ENCODE measurements at places on chromosomes 6 and 20.

- DNase-seq: peak; percentile 56
Measured at GRCh38 chr6:26286168-26286877, 78.7 kb upstream of the BTN3A2 start.

- DNase-seq: peak; percentile 81
Measured at GRCh38 chr6:41591859-41592502, 45.8 kb downstream of the FOXP4 start.

GRCh38 chr6:125346926-125347563, 45.3 kb upstream of the HDDC2 start:
- DNase-seq: no peak

- no peak for DNase-seq
Measured at GRCh38 chr6:92043777-92044176, 1375.6 kb downstream of the EPHA7 start.

GRCh38 chr6:167937948-167938911, 59.2 kb upstream of the KIF25 start:
- peak; percentile 43 for DNase-seq

- no peak for DNase-seq
Measured at GRCh38 chr6:160810238-160810637, 108.2 kb downstream of the PLG start.

DNA sequence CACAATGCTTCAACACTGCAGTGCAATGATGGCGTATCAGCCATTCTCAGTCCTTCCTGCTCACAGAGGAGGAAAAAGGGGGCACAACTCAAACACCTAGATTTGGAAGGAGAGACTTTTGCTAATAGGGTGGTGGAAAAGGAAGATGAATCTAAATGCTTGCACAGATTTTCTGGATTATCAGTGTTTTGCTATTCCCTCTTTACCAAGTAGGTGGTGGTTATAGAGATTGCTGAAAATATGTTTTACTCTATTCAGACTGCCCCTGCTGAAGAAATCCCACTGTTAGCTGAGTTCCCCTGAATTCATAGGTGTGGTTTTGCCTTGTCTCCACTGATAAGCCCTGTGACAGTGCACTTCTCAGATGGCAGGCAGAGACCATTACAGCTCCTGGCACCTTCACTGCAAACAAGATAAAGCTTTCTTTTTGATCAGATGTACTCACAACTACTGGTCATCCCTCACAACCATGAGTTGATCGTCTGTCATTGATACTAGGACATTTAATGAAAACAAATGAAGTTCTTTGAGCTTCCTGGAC, 311.4 kb downstream of the KIF16B start:
- DNase-seq: no peak

GRCh38 chr20:39641423-39641822, 679.3 kb downstream of the DHX35 start:
- no peak for DNase-seq

DNA sequence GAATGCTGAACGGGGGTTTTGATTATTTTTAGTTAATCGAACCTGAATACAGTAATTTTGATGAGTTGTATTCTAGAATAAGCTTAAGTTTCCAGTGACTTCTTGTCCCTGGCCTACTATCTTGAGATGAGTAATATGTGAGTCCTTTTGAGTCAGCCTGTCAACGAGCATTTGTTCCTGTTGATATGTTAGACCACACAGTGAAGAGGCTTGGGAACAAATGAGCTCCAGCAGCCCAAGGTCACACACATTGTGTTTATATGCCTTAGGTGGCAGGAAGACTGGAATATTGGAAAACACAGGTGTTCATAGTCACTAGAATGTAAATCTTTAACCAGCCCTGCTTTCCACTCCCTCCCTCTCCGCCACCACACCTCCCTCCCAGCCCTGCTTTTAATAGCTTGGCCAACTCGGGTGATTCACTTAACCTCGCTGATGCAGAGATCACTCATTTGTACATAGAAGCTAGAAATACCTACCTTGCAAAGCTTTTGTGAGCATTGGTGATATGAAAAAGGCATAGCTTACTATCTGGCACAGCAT, 9.1 kb downstream of the SMPDL3A start:
- DNase-seq: no peak

- no peak for DNase-seq
Measured at GRCh38 chr20:3932681-3933080, 43.5 kb downstream of the PANK2 start.

- no peak for DNase-seq
Measured at GRCh38 chr6:69570106-69570505, 226.7 kb downstream of the LMBRD1 start.

DNA sequence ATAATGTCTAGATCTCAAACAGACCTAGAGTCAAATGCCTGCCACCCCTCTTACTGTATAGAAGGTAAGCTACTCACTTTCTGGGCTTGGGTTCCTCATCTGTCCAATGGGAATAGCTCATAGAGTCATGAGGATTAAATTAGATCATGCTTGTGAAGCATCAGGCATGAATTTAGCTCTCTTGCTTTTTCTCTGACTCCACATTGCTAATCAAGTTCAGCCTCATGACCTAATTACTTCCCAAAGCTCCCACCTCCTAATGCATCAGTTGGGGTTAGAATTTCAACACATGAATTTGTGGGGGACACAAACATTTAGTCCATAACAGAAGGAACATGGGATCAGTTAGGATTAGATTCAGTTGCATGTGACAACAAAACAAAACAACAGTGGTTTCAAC, 4.6 kb upstream of the DDX27 start:
- no peak for DNase-seq

GRCh38 chr20:61684583-61685235, 381.0 kb downstream of the TAF4 start:
- no peak for DNase-seq

GRCh38 chr20:56371977-56372376, 13.2 kb downstream of the FAM210B start:
- DNase-seq: no peak

- DNase-seq: no peak
Measured at GRCh38 chr20:7151676-7152470, 384.4 kb downstream of the BMP2 start.

GRCh38 chr6:11770546-11771466, 7.8 kb downstream of the ADTRP start:
- DNase-seq: peak; percentile 64

GRCh38 chr20:4674672-4675071, 47.0 kb upstream of the PRND start:
- no peak for DNase-seq

DNA sequence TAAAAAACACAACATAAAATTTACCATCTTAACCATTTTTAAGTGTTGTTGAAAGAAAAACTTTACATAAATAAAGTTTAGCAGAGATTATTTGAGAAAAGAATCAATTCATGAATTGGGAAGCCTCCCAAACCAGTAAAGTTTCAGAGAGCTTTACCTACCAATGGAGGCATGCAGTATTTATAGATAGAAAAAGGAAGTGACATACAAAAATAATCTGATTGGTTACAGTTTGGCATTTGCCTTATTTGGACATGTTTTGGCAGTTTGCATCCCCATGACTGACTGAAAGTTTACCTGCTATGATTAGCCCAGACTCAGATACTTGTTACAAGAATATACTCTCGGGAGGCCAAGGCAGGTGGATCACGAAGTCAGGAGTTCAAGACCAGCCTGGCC, 3.7 kb upstream of the CMTR1 start:
- DNase-seq: no peak

GRCh38 chr6:16421462-16421960, 183.1 kb downstream of the GMPR start:
- DNase-seq: no peak

DNA sequence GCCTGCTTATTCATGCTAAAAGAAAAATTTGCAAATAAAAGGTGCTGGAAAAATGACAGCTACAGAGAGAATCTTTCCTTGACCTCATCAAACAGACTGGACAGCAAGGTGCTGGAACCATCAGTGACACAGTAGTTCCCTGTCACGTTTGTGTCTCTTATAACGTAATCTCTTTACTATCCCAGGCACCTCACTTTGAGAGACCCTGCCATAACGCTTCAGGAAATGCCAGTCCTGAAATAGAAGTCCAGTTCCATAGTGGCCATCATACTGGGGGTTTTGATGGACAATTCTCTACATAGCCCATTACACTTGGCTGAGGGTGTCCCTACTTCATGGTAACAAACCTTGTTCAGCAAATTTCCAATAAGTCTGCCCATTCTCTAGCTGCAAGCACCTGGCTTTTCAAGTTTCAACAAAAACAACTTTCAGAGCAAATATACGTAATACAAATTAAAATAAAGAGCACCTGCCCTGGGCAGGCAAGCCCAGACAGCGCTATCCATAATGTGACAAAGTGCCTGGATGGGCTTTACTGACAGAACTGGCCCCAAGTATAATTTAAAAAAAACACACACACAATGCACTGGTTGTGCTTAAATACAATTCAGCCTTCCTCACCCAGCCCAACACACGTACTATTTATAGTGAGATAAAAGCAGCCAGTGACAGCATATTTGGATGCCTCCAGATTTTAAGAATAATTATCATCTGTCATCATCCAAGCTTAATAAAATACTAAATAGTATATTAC, 38.7 kb downstream of the CNKSR3 start:
- no peak for DNase-seq

DNA sequence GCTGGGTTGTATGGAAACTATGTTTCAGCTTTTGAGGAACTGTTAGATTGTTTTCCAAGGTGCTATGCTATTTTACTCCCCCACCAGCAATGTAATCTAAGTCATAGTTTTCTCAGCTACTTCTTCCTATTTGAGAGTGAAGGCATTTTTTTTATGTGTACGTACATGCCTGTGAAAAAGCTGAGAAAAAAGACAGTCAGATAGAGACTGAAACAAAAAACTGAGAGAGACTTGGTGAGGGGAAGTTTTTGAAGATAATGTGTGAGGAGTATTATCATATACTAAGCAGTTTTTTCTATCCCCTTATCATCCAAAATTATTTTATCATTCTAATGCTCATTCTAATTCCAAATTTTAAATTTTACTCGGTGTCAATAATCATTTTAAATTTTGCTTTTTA, 780.0 kb downstream of the BCKDHB start:
- DNase-seq: no peak

GRCh38 chr6:109516929-109517328, 33.9 kb upstream of the ZBTB24 start:
- DNase-seq: no peak

- no peak for DNase-seq
Measured at GRCh38 chr6:106924694-106925523, 49.6 kb downstream of the CD24 start.

- no peak for DNase-seq
Measured at GRCh38 chr6:118771253-118771652, 119.9 kb upstream of the CEP85L start.

DNA sequence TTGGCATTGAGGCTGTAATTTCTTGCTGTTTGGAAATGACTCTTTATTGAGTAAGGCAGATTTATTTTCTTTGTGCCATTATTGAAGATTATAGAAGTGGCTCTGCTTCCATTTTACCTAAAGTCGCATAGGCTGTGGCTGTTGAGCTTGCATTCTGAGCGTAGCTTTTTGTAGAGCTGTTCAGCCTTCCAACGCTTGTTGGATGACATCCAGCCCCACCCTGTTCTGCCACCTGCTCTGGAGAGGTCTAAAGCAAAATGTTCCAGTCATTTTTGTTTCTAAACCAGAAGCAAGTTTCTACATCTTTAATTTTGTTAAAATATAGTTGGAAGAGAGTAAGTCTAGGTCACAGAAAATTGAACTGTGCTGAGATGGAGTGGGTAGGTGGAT, 24.4 kb downstream of the UST start:
- DNase-seq: no peak

DNA sequence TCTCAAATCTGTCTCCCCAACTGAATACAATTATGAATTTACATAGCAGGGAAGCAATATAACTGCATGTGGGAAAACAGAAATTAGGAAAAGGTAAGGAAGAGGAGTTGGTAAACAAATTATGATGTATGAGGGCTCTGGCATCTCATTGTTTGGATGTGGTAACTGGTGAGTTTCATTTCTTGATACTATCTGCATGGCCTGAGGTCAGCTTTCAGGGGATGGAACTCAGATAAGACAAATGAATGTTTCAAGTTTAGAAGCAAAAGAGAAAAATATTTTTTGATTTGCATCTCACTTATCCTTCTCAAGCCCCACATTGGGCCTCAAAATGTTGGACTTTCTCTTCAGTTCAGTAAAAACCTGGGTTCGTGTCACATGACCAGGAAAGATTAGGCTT, 302.2 kb upstream of the GJE1 start:
- no peak for DNase-seq

GRCh38 chr20:56257604-56258003, 9.1 kb downstream of the MC3R start:
- no peak for DNase-seq

DNA sequence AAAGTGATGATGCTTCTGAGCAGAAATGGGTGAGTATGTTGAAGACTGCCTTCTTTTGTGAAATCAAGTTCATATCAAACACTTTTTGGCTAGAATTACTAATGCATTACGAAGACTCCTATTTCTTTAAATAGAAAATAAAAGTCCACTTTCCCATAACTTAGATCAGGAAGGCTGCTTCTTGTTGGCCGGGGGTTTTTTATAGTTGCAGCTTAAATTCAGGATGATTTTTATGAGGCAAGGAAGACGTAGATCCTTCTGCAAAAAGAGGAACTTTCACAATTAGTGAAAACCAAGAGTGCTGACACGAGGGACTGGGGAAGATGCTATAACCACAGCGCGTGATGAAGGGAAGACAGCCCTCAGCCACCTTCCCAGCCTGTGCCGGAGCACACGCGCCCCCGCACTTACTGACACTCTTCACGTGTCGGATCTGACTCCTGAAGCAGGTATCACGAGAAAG, 206.1 kb upstream of the PRDM1 start:
- no peak for DNase-seq

DNA sequence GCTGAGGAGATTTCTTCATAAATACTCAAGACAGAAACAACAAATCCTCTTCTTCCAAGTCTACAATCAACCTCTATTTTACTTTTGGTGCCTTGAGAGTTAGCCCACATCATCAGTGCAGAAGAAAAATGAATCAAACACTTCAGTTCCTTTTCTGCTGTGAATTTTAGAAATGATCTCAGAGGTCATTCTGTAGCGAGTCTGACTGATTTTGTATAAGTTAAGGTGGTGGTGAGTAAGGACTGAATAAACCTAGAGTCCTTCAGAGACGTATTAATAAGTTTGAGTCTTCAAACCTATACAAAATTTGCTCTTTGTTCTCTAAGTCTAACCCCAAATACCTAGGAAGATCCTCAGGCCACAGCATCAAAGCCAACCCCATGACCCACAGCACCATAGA, 33.1 kb upstream of the NT5E start:
- no peak for DNase-seq

GRCh38 chr6:170497841-170498301, 55.2 kb downstream of the PSMB1 start:
- DNase-seq: peak; percentile 86

DNA sequence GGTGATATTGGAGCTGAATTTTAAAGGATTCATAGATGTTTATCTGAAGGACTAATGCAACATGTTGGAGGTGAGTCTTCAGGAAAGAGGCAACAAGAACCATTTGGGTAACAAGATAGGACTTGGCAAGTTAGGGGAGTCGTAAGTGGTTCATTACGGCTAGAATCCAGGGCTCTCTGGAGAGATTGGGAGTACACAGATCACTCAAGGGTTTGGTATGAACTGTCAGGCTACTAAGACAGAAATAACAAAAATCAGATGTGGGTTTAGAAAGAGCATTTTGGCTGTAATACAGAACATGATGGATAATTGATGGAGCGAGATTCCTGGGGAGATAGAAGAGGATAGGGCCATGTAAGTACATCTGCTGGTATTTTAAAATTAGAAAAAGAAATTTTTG, 86.3 kb upstream of the ESR1 start:
- no peak for DNase-seq

- DNase-seq: no peak
Measured at GRCh38 chr6:8703059-8703458, 267.7 kb upstream of the SLC35B3 start.

- DNase-seq: peak; percentile 14
Measured at GRCh38 chr6:452301-453067, 60.9 kb downstream of the IRF4 start.

GRCh38 chr20:34283844-34284243, 19.3 kb downstream of the AHCY start:
- no peak for DNase-seq
